ENCODE measurements at places on chromosomes 2 and 18.
A peak's percentile ranks its signal among the peaks of the same experiment; 100 is the strongest.

- DNase-seq = no peak
These were observed 862.5 kb upstream of the ID2 start for GRCh38 chr2:7819316-7819715.

DNA sequence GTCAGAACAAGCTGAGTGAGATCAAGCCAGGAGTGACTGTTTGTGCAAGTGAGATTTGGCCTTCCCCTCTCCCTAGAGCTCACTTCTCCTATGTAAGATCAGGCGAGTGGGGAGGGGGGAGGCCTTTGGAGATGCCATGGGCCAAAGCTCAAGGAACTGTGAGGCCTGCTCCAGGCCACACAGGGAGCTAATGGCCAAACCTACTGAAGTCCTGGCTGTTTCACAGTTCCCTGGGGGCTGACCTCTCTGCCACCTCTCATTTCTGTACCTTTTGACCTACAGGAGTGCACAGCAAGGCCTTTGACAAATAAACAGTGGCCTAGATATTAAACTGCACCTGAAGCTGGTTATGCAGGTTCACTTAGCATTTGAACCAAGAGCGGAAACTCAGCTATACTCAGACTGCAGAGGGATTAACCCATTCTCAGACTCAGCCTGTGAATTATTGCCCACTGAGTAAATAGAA is 235.0 kb upstream of the NT5C1B start:
- DNase-seq = no peak

DNA sequence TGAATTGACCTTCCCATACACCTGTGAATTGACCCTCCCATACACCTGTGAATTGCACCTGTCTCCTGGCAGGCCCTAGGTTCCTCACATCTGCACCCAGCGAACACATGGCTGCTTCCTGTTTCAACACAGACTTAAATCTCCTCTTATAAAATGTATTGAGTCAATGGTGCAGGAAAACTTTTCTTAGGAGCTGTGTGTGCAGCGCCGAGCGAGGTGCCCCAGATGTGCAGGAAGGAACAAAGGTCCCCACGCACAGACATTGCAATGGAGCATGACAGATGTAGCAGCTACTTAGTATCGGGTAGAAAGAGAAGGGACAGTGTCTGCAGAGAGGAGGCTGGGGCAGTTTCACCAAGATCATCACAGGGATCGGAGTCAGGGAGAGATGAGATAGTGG is 85.5 kb upstream of the PXDN start:
- no peak for DNase-seq

DNA sequence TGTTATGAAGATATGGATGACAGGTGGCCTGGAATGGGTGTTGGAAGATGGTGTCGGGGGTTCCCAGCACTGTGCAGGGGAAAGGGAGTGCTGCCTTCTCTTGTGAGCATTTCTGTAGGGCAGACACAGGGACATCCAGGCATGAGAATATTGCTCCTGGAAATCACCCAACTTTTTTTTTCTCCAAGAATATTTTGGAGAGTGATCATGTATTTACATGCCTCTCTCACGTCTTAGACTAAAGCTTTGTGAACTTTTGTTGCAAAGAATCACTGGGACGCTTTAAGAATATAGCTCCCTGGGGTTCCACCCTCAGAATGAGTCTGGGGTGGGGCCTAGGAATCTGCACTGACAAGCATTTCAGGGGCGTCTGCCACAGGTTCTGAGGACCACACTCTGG is 68.7 kb downstream of the VWA3B start:
- DNase-seq = no peak

- no peak for DNase-seq
These were observed 66.9 kb downstream of the ACVR1 start for GRCh38 chr2:157809212-157809611.

- DNase-seq = no peak
These were observed 72.1 kb upstream of the RGPD5 start for GRCh38 chr2:109722026-109722425.

DNA sequence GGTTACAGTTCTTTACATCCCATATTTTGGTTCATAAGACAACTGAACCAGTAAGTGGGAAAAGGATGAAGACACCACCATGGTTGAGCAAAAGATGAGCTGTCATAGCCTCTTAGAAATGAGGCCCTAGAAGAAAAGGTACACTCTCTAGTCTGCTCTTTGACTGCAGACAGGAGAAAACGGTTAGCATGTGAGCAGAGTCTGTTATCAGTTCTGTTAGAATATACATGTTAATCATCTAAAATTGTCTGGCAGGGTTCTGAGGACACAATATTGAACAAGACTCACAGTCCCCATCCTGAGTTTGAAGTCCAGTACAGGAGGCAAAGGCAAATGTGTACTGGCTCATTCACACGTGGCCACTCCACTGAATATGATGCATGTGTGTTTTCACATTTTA is 78.1 kb downstream of the MBOAT2 start:
- no peak for DNase-seq

DNA sequence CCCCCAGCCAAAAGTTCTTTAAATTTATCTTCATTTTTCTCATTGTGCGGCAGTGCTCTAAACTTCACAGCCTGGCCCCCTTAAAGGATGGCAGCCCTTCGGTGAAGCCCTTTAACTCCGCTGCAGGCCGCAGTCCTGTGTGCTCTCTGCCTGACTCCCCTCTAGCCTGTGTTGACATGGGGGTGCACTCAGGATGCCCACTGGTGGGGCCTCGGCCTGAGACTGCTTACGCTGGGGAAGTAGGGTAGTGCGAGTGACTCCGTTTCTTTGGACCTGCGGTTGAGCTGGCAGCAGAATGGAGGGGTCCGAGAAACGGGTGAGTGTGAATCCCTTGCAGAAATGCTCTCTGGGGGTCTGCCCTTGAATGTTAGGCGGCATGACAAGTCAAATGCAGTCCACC is 5.6 kb downstream of the RAB12 start:
- DNase-seq = no peak

DNA sequence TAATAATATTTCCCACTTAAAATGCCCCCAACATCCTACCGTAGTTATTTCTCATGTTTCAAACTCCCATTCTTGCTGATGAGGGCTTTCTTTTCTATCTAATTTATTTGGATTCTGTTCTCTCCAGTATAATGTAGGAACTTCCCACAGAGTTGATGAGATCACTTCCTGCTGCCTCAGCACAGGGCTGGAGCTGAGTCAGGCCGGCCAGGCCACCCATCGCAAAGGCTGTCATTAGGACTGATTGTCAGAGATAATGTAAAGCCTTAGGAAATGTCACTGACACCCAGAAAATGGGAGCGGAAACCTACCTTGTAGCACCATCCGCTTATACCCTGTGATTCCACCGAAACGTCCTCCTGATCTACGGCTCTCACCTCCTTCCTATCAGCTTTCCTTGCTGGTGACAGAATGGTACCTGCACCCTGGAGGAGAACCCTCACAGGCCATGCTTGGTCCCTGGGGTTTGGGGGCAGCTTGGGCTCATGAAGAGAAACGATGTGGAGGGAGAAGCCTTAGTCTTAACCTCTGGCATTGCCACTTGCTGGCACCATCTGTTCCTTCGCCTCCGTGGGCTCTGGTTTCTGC is 672.8 kb upstream of the ID2 start:
- DNase-seq = no peak

GRCh38 chr18:62935994-62936393 is 220.7 kb downstream of the PHLPP1 start:
- DNase-seq = no peak

- no peak for DNase-seq
These were observed 156.7 kb downstream of the QPCT start for GRCh38 chr2:37501113-37501512.

GRCh38 chr2:105744091-105744908 is 412 bp upstream of the NCK2 start:
- peak; percentile 59 for DNase-seq
